ENCODE measurements at places on chromosomes 2 and 18.

- DNase-seq = no peak
Observed at GRCh38 chr2:40344364-40344763, 107.5 kb downstream of the SLC8A1 start.

DNA sequence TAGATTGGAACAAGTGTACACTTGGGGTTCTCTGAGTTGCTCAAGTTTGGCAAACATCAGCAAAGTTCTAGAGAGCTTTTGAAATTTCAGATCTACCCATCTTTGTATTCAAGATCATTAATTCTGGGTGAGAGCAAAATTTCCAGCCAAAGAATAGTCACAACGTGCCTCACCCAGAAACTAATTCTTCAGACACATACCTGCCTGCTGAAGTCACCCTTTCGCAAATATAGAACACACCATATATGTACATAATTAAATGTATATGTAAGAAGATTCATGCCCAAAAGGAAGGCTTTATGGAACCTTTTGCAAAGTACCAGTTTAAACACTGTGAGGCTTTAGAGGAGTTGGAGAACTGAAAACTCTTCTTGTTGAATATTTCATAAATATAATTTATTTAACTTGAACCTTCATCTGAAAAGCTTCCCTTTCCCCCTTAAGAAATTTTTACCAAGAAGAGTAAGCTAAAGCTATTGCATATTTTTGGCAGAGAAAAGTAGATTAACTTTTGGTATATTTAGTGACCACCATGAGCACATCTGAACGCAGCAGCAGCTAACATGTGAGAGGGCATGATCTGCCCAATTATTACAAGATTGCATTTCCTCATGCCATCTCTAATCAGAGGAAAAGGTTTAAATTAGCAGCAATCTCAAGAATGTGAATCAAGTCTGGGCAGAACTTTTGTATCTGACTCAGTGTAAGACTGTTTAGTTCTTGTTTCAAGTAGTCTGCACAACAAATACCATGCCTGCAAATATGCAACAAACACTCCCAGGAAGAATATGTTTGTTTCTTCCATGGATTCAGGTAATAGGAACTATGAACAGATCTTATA is 8.2 kb downstream of the RND3 start:
- DNase-seq = no peak

DNA sequence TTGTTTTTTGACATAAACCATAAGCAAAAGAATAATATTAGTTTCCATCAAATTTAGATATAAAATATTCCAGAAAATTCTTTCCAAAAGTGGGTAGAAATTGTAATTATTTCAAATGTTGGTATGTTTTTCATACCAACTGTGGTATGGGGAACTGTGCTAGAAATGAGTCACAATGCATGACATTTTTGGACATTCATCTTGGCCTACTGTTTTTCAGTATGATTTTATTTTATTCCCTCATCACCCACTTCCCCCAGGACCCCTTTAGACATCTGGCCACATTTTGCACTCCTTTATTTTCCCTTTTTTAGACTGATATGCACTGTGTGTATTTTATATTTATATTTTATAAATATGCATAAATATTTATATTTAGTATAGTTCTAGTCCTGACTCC is 97.1 kb downstream of the DPP4 start:
- no peak for DNase-seq

DNA sequence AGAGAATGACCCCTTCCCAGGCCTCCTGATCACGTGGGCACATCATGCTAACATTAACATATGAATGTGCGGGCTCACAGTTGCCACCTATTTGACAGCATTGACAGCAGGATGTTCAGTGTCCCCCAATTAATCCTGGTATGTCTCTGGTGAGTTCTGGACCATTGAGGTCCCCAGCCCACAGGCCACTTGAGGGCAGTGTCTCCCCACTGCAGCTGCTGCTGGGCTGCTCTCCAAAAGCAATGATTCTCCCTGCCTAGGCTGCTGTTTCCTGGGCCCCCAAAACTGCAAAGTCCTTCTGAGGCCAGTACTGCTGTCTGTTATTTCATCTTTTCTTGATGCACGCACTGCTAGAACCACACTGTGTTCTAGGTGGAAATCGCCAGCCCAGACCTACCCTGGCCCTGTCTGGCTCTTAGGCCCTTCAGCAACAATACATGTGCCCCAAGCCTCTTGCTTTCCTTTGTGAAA is 52.7 kb upstream of the MAPK4 start:
- DNase-seq = peak; percentile 37

- DNase-seq = no peak
Observed at GRCh38 chr2:24826773-24827145, 33.5 kb downstream of the CENPO start.

DNA sequence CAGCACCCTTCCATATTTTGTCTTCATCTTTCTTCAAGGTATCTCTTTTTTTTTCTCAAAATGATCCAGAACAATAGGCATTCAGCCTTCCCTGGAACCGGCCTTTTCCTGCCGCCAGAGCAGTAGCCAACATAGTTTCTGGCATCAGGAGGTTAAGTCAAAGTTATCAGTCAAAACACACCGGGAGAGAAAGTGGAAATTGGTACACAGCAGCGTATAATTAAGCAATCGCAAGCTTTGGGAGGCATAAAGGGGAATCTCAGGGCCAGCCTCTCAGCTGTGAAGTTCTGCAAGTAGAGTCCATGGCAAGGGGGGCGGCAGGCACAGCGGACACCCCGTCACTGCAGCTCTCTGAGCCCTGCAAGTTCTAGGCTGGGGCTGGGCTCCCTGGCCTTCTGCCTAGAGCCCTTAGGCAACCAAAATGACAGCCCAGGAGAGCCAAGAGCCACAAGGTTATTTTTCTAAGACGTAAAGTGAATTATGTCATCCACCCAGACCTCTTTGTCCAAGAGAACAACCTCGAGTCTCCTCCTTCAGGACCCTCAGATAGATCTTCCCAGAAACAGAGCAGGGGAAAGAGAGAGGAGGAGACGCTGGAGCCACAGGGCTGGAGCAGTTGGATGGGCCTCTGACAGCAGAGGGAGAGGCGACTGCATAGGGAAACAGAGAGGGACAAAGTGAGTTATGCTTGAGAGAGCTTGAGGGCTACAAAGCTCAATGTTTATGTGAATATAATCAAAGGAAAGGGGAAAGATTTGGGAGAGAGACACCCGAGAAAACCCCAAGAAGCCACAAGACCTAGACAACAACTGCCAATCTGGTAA is 114.7 kb downstream of the BCL2L11 start:
- DNase-seq = no peak

GRCh38 chr18:5389356-5389755 is 93.8 kb upstream of the ZBTB14 start:
- DNase-seq = no peak

DNA sequence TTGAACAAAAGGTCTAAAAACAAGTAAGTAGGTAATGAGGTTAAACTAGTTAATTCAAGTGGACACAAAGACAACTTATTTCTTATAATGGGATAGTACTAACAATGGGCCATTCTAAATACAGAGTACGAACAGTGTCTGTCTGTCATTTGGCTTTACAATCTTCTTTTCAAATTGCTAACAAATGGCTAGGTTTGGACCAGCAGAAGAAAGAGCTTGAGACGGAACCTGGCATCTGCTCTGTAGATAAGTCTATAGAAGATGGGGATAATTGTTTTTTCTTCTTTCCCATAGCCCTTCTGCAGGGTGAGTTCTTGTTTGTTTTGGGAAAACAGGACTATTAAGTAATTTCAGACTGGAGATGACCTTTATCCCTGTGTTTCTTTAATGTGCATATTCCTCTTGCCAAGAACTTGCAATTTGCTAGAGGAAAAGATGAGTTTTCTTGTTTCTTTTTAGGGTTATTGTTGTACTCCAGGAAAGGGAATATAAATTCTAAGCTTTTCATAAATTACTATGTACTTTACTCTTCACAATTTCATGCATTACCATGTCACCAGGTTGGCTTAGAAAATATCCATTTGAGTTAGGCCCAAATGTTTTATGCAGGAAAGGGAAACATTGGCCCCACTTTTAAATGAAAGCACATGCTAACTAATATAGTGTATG is 500.5 kb upstream of the SYT4 start:
- no peak for DNase-seq

DNA sequence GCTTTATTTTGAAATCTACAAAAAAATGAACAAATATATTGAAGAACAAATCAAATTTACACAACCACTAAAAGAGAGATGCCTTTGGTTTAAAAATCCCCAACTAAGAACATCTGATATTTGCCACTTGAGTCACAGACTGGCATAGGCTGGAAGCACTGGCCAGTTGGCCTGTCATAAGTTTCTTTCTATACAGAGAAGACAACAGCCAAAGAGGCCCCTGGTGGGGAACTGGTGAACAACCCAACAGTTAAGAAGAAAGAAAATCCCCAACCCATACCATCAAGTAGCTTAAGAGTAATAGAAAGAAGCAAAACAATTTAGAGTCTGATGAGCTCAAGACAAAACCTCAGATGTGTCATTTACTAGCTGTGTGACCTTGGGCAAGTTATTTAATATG is 45.5 kb downstream of the OSR1 start:
- no peak for DNase-seq

- no peak for DNase-seq
Observed at GRCh38 chr18:58004317-58004716, 39.7 kb upstream of the NEDD4L start.

GRCh38 chr2:39483534-39483933 is 46.4 kb upstream of the MAP4K3 start:
- no peak for DNase-seq

DNA sequence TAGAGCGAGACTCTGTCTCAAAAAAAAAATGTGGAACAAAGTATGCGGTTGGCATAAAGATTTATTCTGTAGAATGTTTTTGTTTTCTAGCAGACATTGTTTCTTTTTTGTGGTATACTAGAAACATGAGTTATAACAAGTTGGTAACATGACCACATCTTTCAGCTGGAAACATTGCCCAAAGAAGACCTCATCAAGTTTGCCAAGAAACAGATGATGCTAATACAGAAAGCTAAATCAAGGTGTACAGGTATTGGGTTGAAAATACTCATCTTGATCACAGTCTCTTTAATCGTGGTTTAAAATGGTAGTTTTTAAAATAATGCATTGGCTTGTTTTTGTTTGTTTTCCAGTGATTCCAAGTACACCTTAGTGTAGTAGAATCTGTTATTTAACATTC is 1.9 kb downstream of the GCC2 start:
- DNase-seq = no peak

All from right renal pelvis (tissue), 4 donors.